Esophagus mucosa (tissue), 1 donor: ENCODE measurements at places on chromosomes 3 and 15. TPM values are rescaled to one million over a fixed set of nuclear protein-coding genes. Genes with fewer than 3 reads are reported as not detected.

SPINK8 gene
- total RNA-seq: 1.6 TPM

TRANK1 gene
- 4.3 TPM for total RNA-seq

ATP11B gene
- total RNA-seq: 118 TPM

VGLL3 gene
- total RNA-seq: 1.6 TPM

RHCG gene
- 4,298 TPM for total RNA-seq

EXD1 gene
- total RNA-seq: not detected

GOLGA8J gene
- total RNA-seq: 0.20 TPM

MYH15 gene
- 0.08 TPM for total RNA-seq

RBMS3 gene
- total RNA-seq: 3.4 TPM

TGM5 gene
- total RNA-seq: 13.5 TPM

TRIP4 gene
- total RNA-seq: 22.1 TPM

TPRG1 gene
- total RNA-seq: 30.4 TPM

EAF1 gene
- total RNA-seq: 13.3 TPM

MESP2 gene
- total RNA-seq: 0.40 TPM

MASP1 gene
- total RNA-seq: 1.6 TPM

ZNF502 gene
- 1.7 TPM for total RNA-seq

NAALADL2 gene
- 2.4 TPM for total RNA-seq

TMEM212 gene
- total RNA-seq: not detected

SCN5A gene
- not detected for total RNA-seq

KLHDC8B gene
- total RNA-seq: 39.6 TPM

FOXB1 gene
- total RNA-seq: not detected

SOX2 gene
- 16.0 TPM for total RNA-seq

HES1 gene
- 95.2 TPM for total RNA-seq

TLR9 gene
- 0.04 TPM for total RNA-seq

MUSTN1 gene
- total RNA-seq: 0.40 TPM

ERICH6 gene
- total RNA-seq: not detected

LRTM1 gene
- not detected for total RNA-seq

BUB1B gene
- 15.3 TPM for total RNA-seq
